ENCODE measurements at places on chromosomes 1 and 21. TPM values are rescaled to one million over a fixed set of nuclear protein-coding genes. Genes with fewer than 3 reads are reported as not detected.

ZNF593OS gene
- total RNA-seq = not detected

KLF17 gene
- not detected for total RNA-seq

OR2L13 gene
- total RNA-seq = not detected

REN gene
- total RNA-seq = not detected

IGFN1 gene
- total RNA-seq = not detected

MTARC2 gene
- 13.6 TPM for total RNA-seq

TNFRSF1B gene
- total RNA-seq = 25.6 TPM

DNA sequence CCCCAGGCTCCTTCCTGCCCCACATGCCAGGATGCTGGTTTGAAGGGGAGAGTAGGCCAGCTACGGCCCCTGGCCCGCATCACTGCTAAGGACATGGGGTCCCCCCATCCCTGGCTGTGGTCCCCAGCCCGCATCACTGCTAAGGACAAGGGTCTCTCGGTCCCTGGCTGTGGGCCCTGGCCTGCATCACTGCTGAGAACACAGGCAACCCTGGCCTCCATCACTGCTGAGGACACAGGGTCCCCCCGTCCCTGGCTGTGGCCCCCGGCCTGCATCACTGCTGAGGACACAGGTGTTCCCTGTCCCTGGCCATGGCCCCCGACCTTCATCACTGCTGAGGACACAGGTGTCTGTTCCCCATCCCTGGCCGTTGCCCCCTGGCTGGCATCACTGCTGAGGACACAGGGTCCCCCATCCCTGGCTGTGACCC is 448 bp upstream of the OBSCN start:
- peak; percentile 46 for DNase-seq
- no peaks in the 10 kb centered on the region for H3K27me3 ChIP-seq
- no peaks in the 10 kb centered on the region for H3K4me1 ChIP-seq
- peaks cover under 1% of the 10 kb centered on the region for H3K36me3 ChIP-seq

- H3K27ac ChIP-seq = no peak overlapping the region
- H3K36me3 ChIP-seq = peaks cover 15% of the 10 kb centered on the region
- H3K4me3 ChIP-seq = no peak overlapping the region
- no peaks in the 10 kb centered on the region for H3K27me3 ChIP-seq
Measured at GRCh38 chr1:163315773-163316374, 5.9 kb upstream of the NUF2 start.

DNA sequence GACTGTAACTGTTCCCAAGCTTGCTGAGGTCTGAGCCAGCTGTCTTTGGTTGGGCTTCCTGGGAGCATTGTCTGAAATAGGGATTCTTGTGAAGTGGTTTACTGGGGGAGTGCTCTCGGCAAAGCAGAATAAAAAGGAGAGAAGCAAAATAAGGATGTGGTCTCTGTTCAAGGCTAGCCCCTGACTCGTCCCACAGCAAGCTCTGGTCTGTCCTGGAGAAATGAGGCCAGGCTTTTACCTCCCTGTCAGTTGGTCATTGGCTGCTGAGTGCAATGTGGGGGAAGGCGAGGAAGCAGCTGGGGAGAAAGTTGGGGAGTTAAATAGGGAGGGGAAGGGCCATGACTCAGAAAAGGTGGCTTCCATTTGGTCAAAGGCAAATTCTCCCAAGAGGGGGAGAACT is 303.9 kb upstream of the DUSP10 start:
- H3K4me1 ChIP-seq = peaks cover 20% of the 10 kb centered on the region
- DNase-seq = no peak
- H3K27me3 ChIP-seq = no peaks in the 10 kb centered on the region
- H3K27ac ChIP-seq = no peak overlapping the region

DNA sequence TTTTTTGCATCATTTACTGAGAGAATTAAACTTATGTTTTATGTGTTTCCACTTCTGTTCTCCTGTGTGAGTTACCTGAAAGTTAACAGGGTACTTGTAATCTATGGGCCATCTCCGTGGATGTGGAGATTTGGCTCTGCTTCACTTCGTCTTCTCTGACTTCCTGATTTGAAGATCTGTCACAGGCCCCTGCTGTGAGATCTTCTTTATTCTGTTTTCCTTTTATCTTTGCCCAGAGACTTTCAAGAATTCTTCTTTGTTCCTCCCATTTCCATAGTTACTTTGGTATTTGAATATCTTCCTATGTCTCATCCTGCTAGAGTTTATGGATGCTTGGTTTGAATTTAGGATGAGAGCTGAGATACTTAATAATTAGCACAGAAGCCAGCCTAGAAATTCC is 35.4 kb upstream of the PKN2 start:
- no peak for DNase-seq
- no peak overlapping the region for H3K27ac ChIP-seq
- no peak overlapping the region for H3K4me3 ChIP-seq
- H3K27me3 ChIP-seq = no peaks in the 10 kb centered on the region
- H3K36me3 ChIP-seq = no peaks in the 10 kb centered on the region
- no peaks in the 10 kb centered on the region for H3K4me1 ChIP-seq

- H3K4me3 ChIP-seq = no peak overlapping the region
- no peak overlapping the region for H3K27ac ChIP-seq
- no peaks in the 10 kb centered on the region for H3K27me3 ChIP-seq
- H3K36me3 ChIP-seq = no peaks in the 10 kb centered on the region
- no peaks in the 10 kb centered on the region for H3K4me1 ChIP-seq
Measured at GRCh38 chr1:246064891-246065290, 442.2 kb downstream of the SMYD3 start.

- no peak overlapping the region for H3K27ac ChIP-seq
- H3K4me1 ChIP-seq = peaks cover 22% of the 10 kb centered on the region
- no peak overlapping the region for H3K4me3 ChIP-seq
- no peaks in the 10 kb centered on the region for H3K36me3 ChIP-seq
- no peaks in the 10 kb centered on the region for H3K27me3 ChIP-seq
- DNase-seq = no peak
Measured at GRCh38 chr1:116491700-116492357, 79.0 kb downstream of the CD58 start.

GRCh38 chr1:53890522-53890941 is 935 bp upstream of the YIPF1 start:
- DNase-seq = no peak
- H3K36me3 ChIP-seq = no peaks in the 10 kb centered on the region
- H3K4me1 ChIP-seq = no peaks in the 10 kb centered on the region
- no peaks in the 10 kb centered on the region for H3K27me3 ChIP-seq
- peak overlapping the region; percentile 71 for H3K4me3 ChIP-seq

GRCh38 chr1:161956097-161956496 is 67.6 kb downstream of the OLFML2B start:
- no peaks in the 10 kb centered on the region for H3K4me1 ChIP-seq
- no peak for DNase-seq

GRCh38 chr1:99788896-99789295 is 22.5 kb upstream of the FRRS1 start:
- no peaks in the 10 kb centered on the region for H3K27me3 ChIP-seq
- H3K4me1 ChIP-seq = peaks cover 8% of the 10 kb centered on the region
- DNase-seq = no peak
- H3K27ac ChIP-seq = no peak overlapping the region
- H3K36me3 ChIP-seq = no peaks in the 10 kb centered on the region

- no peaks in the 10 kb centered on the region for H3K27me3 ChIP-seq
- no peaks in the 10 kb centered on the region for H3K4me1 ChIP-seq
- H3K27ac ChIP-seq = no peak overlapping the region
- no peaks in the 10 kb centered on the region for H3K36me3 ChIP-seq
Measured at GRCh38 chr21:28387220-28387619, 605.5 kb downstream of the LTN1 start.

GRCh38 chr1:167401260-167401873 is 117.0 kb downstream of the CD247 start:
- H3K27ac ChIP-seq = no peak overlapping the region
- H3K4me3 ChIP-seq = no peak overlapping the region

DNA sequence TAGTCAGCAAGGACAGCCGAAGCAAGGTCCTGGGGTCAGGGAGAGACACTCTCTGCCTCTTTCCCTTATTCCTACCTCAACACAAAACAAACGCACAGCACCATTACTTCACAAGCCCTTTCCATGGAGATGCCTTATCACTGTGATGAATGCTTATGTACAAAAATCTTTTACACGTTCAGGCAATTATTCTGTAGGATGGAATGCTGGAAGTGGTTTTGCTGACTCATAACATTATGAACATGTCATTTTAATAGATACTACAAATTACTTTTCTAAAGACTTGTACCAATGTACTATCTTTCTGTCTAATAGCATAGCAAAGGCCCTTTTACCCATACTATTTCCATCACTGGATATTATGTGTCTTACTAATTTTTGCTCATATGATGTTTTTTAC is 98.4 kb downstream of the TTLL7 start:
- H3K27me3 ChIP-seq = no peaks in the 10 kb centered on the region
- no peak overlapping the region for H3K27ac ChIP-seq
- H3K4me1 ChIP-seq = peaks cover 4% of the 10 kb centered on the region
- DNase-seq = no peak
- H3K36me3 ChIP-seq = peaks cover 8% of the 10 kb centered on the region

DNA sequence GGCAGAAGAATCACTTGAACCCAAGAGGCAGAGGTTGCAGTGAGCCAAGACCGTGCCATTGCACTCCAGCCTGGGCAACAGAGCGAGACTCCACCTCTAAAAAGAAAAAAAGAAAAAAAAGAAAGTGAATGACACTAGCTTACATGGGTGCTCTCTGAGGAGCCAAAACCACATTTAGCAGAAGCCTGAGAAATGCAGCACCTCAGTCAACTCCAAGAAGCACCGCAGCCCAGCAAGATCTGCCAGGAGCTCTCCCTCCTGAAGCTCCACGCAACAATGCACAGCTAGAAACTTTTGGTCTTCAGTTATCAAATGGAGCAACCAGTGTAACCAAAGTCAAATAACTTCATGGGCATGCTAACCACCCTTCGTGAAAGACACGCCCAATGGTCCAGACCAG is 229.1 kb downstream of the SETD4 start:
- H3K4me1 ChIP-seq = no peaks in the 10 kb centered on the region
- no peaks in the 10 kb centered on the region for H3K36me3 ChIP-seq
- H3K4me3 ChIP-seq = no peak overlapping the region
- H3K27ac ChIP-seq = no peak overlapping the region

GRCh38 chr1:222781251-222781650 is 33.6 kb upstream of the DISP1 start:
- H3K27me3 ChIP-seq = no peaks in the 10 kb centered on the region
- H3K4me3 ChIP-seq = no peak overlapping the region
- no peaks in the 10 kb centered on the region for H3K36me3 ChIP-seq
- DNase-seq = no peak
- no peaks in the 10 kb centered on the region for H3K4me1 ChIP-seq

GRCh38 chr1:170707959-170708655 is 44.2 kb downstream of the PRRX1 start:
- no peak for DNase-seq
- no peaks in the 10 kb centered on the region for H3K36me3 ChIP-seq
- H3K4me1 ChIP-seq = no peaks in the 10 kb centered on the region
- no peak overlapping the region for H3K4me3 ChIP-seq
- H3K27ac ChIP-seq = peak overlapping the region; percentile 60
- H3K27me3 ChIP-seq = no peaks in the 10 kb centered on the region

GRCh38 chr21:35359076-35359475 is 310.0 kb upstream of the RUNX1 start:
- H3K4me3 ChIP-seq = no peak overlapping the region
- no peak for DNase-seq
- no peak overlapping the region for H3K27ac ChIP-seq
- H3K4me1 ChIP-seq = no peaks in the 10 kb centered on the region
- H3K27me3 ChIP-seq = no peaks in the 10 kb centered on the region

DNA sequence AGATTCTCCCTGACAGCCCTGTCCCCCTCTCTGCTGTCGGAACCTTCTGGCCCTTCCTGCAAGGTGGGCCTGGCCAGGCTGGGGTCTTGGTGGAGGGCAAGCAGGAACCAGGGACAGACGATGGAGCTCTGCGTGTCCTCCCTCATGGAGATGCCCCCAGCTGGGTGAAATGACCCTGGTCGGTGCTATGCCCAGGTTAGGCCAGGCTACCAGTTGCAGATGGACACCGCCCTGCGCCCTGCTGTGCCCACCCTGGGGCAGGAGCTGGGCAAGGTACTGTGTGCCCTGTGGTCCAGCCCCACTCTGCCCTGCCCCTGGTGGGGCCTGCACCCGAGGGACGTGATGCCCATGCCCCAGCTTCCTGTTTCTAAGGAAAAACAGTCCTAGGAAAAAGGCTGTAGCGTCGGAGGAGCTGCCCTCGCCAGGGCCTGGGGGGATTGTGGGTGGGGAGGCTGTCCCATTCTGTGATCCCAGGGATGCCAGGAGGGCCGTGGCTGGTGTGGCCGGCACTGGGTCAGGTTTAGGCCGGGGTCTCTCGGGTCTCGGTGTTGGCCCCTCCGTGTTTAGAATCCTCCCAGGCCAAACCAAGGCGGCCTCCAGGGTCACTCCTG is 77.6 kb downstream of the MORN1 start:
- H3K4me3 ChIP-seq = peak overlapping the region; percentile 61
- peaks cover 82% of the 10 kb centered on the region for H3K4me1 ChIP-seq
- DNase-seq = no peak
- peaks cover 3% of the 10 kb centered on the region for H3K36me3 ChIP-seq
